Common myeloid progenitor, CD34-positive (primary cell): ENCODE measurements at places on chromosomes 5 and 9.

DNA sequence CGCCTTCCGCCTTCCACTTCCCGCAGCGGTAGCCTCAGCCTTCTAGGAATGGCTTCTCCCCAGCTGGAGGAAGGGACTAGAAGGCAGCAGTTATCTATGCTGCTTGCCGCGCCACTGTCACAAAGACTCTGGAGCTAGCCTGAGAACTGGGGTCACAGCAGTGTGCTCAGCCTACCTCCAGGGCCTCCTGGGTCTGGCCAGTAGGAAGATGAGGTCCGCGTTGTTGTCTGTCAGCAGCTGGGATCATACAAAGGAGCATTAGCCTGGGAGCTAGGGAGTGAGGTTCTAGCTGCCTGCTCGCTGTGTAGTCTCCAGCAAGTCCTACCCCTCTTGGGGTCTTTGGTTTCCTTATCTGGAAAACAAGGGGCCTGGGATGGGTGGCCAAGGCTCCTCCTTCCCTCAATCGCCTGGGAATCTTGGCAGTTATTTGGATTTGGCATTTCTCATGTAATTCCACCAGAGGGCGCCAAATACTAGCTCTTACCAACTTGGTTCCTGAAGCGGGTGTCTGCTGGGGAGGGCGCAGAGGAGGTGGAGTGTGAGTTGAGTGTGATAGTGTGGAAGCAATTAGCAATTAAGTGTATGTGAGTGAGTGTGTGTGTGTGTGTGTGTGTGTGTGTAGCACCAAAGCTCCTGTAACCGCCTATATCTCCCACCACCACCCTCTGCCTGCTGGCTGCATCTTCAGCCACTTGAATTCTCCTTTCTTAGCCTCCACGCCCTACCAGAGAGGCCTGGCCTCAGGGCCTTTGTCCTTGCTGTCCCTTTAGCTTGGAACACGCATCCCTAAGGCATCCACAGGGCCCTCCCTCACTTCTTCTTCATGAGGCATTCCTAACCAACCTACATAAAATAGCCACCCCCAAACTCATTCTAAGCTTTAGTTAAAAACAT lies 97.1 kb downstream of the ENTREP1 start:
- DNase-seq = peak; percentile 52

- DNase-seq = peak; percentile 95
Measured at GRCh38 chr5:65925601-65926275, 637 bp upstream of the ERBIN start.

DNA sequence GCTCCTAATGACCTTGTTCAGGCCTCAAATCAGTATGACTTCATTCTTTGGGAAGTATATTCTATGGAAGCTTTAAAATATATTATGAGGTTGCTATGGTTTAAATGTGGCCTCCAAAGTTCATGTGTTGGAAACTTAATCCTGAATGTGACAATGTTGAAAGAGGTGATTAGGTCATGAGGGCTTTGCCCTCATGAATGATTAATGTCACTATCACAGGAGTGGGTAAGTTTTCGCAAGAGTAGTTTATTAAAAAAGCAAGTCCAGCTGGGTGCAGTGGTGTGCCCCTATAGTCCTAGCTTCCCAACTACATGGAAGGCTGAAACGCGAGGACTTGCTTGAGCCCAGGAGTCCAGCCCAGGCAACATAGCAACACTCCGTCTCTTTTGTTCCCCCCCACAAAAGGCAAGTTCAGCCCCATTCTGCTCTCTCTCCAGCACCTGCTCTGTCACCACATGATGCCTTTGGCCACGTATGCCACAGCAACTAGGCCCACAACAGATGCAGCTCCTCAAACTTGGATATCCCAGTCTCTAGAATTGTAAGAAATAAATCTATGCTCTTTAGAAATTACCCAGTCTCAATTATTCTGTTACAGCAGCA lies 105.3 kb downstream of the SIL1 start:
- no peak for DNase-seq

DNA sequence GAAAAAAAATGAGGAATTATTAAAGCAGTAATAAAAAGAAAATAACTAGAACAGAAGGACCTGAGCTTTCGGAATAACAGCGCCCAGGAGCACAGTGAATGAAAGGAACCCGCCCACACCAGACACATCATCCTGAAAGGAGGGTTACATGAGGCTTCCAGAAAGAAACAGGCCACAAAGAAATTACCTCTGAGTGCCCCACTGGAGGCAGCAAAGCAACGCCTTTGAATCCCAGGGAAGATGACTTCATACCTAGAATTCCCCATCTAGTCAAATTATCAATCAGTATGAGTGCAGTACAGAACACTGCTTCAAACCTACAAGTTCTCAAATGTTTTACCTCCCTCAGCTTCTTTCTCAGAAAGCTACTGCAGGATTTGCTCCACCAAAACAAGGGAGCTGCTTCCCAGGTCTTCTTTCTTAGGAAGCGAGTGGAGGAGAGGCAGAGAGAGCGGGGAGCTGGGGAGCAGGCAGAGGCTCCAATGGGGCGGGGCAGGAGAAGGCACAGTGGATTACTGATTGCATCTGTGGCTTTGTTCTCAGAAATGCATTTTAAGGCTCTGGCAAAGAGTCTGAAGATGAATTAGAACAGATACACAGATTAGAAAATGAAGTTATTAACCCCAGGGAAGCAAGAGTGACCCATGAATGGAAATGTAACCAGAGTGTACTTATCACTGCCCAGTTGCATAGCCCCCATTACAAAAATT lies 87.1 kb downstream of the SEMA4D start:
- DNase-seq = no peak

- DNase-seq = no peak
Measured at GRCh38 chr5:178360222-178360925, 127.8 kb upstream of the PHYKPL start.

DNA sequence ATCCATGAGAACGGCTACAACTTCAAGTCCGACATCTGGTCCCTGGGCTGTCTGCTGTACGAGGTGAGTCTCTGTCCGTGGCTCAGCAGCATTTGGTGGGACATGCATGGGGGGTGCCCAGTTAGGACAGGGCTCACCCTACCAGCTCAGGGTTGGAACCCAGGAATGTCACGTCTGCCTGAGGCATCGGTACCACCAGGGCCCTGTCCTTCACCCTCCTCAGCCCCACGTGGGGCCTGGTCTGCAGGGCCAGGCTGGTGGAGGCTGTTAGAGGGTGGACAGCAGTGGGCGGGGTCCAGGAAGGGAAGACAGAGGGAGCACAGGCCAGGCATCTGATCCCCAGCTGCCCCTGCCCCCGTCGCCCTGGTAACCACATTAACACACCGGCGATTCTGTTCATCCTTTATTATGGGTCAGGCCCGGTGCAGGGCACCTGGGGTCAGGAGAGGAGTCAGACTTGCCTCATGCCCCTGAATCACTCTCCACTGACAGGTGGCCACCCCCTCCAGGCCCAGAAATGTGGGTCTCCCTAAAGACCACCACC lies 75.6 kb downstream of the PSMB7 start:
- DNase-seq = no peak

DNA sequence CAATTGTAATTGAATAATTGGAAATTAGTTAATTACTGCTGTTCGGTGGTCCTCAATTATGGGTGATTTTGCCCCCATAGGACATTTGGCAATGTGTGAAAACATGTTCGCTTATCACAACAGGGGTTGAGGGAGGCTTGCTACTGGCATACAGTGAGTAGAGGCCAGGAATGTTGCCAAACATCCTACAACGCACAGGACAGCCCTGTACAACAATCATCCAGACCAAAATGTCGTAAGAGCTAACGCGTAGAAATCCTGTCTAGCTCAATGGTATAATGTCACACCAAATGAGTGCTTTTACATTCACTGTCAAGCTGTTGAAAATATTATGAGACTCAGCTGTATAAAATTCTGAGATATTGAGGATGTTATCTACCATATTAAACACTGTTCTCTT lies 464.4 kb upstream of the TUSC1 start:
- DNase-seq = no peak

GRCh38 chr9:6414247-6414641 lies 1.2 kb downstream of the UHRF2 start:
- DNase-seq = no peak
